ENCODE measurements at places on chromosomes 16 and 17.

- no peak for DNase-seq
These were observed 50.1 kb downstream of the RNF112 start for GRCh38 chr17:19461116-19461515.

DNA sequence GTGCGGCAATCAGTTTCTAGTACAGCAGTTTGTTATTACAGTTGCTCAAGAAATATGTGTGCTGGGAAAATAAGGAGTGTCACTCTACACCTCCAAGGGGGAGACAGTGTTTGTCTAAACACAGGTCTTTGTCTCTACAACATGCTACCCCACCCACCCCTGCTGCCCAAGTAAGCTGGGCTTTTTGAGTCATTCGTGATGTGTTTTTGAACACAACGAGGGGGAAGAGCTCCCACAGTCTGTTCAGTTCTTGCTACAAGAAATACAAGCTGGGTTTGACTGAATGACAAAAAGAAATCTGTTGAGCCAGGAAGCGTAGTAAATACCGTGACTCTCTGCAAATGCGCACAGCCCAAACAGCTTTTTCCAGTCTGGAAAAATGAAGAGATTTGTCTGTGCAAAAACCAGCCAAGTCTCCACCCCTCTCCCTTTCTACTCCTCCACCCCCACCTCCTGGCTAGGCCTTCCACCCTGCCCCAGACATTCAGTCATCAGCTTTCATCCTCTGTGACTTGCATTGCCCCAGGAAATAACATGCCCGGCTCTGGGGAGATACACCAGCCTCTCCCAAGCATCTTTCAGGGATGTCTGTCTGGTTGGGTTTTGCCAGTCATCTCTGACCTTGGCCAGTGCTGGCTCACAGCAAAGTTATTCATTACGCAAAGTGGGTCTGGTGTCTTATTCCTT is 25.7 kb downstream of the CHD9 start:
- no peak for DNase-seq

DNA sequence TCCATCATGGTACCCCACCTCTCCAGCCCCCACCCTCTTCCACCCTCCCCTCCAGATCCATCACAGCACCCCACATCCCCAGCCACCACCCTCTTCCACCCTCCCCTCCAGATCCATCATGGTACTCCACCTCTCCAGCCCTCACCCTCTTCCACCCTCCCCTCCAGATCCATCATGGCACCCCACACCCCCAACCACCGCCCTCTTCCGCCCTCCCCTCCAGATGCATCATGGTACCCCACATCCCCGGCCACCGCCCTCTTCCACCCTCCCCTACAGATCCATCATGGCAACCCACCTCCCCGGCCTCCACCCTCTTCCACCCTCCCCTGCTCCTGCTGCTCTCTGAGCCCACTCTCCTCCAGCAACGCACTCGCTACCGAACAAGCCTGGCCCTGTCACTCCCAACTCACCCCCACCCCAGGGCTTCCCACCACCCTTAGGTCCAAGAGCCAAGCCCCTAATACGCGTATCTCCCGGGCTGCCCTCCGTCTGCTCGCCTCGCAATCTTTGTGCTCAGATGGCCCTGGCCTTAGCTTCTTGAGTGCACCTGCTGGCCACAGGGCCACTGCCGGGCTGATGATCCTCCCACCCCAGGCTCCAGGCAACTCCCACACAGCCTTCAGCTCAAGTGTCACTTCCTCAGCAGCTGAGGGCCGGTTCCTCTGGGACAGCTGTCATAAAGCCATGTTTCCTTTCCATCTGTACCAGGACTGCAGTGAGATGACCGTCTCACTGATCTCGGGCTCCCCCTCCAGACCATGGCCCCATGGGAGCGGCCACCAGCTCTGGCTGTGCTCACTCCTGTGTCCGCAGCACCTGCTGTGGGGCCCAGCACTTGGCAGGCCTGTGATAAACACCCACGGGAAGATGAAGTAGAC is 25.5 kb downstream of the KDM8 start:
- DNase-seq: no peak

DNA sequence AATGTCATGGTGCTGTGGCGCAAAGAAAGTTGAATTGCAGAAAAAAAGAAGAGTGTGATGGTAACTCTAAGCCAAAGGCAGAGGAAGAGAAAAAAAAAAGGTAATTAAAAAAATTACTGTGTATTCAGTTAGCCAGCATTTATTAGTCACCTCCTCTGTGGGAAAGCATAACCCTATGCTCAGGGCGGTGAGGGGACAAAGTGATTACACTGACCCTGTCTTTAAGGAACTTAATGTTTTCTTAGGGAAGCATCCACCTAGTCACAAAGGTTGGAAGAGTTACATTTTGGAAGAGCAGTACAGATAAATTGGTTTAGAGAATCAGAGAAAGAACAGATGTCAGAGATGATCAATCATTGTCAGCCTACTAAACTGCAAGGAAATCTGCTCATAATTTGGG is 410.3 kb downstream of the CDH11 start:
- DNase-seq: no peak

DNA sequence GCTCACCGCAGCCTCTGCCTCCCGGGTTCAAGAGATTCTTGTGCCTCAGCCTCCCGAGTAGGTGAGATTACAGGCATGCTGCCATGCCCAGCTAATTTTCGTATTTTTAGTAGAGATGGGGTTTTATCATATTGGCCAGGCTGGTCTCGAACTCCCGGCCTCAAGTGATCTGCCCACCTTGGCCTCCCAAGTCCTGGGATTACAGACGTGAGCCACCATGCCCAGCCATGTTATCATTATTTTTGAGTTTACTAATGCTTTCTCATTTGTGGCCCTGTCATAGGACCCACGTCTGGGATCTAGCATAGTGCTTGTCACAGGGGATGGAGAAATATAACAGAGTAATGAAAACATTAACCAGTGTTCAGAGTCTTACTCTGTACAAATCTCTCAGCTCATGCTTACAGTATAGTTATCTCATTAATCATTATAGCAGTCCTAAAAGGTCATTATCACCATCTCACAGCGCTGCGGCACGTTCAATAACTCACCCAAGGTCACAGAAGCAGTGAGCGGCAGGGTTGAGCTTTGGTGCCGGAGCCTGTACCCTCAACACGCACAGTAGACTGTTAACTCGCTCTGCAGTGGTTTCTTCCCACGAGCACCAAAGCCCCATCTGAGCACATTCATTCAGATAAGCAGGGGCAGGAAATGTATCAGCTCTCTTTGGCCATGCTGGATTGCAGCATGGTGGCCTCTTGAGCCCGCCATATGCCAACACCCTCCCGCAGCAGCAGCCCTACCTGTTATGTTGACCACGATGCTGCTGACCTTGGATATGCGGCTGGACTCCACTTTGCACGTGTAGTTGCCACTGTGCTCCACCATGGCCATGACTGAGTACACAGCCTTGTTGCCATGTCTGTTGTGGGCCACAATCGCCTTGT is 21.4 kb downstream of the PECAM1 start:
- no peak for DNase-seq

- no peak for DNase-seq
These were observed 2.8 kb downstream of the ZNF48 start for GRCh38 chr16:30397776-30398660.

DNA sequence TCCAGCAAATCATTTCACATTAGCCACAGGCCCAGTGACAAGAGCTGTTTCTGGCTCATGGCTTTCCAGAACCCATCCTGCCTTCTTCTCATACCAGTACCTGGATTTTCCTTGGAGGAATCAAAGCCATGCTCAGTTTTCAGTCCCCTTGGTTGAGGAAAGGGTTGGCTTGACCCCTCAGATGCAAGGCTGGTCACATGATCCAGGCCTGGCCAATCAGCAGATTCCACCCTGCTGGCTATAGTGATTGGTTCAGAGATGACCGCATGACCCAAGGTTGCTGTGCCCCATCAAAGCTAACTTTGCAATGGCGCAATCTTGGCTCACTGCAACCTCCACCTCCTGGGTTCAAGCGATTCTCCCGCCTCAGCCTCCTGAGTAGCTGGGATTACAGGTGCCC is 45.0 kb downstream of the MMP15 start:
- DNase-seq: no peak

- DNase-seq: no peak
These were observed 168.8 kb downstream of the AATF start for GRCh38 chr17:37117373-37118142.

- DNase-seq: peak; percentile 78
These were observed at the start of gene TTLL6 for GRCh38 chr17:48816774-48817590. Gene TTLL6 (minus strand): TSS chr17:48817229. CDS start chr17:48817072, 157 bp downstream.

DNA sequence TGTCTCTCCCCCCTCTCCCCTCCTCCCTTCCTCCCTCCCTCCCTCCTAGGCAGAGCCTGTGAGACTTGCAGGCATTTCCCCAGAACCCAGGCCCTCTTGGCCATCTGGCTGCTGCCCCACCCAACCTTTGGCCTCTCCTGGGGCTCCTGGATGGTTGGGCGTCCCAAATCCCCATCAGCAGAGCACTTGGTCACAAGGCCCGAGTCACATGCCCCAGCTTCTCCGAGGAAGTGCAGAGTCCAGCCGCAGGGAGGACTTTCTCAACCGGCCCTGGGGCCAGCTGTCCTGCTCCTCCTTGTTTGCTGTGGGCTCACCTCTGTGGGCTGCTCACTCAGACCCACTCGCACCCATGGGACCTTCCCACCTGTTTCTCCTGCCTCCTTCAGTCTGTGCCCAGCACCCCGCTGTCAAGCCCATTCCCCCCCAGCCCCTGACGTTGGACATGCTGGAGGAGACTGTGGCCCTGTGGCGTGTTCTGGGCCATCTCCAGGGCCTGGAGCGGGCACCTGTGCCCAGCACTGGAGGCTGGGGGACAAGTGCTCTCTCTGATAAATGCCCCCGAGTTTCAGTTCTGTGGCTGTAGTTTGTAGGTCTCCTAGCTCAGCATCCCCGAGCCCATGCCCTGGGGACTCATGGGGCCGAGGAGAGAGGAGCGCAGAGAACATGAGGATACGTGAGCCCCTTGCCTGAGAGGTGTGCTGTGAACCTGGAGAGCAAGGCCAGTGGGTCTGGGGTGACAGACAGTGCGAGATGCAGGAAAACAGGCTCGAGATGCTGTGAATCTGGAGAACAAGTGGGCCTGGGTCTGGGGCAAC is 42.3 kb upstream of the ZNF750 start:
- DNase-seq: no peak

DNA sequence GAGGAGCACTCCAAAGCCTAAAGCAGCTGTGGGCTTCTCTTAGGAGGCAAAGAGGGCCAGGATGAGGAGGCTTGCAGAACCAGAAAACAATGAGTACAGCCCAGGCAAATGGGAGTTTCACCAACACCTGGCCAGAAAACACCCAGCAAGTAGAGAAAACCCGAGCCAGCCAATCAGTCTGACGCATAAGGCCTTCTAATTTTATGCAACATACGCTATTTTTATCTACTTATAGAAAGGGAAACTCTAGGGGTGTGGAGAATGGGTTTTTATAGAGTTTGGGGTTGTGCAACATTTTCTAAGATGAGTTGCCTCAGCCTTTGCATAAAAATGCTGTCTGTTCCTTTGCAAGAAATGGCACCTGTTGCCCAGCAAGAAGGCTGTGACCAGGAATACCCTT is 529.0 kb upstream of the CDH5 start:
- DNase-seq: no peak
